Omental fat pad (tissue), 4 donors: ENCODE measurements at places on chromosomes 7 and 10.
A peak's percentile ranks its signal among the peaks of the same experiment; 100 is the strongest.

GRCh38 chr10:48572414-48572813 lies 32.5 kb downstream of the ARHGAP22 start:
- DNase-seq, result no peak

GRCh38 chr7:25788961-25789620 lies 362.9 kb upstream of the NFE2L3 start:
- DNase-seq, result no peak

GRCh38 chr10:123998197-123999141 lies 94.9 kb downstream of the CHST15 start:
- no peak for DNase-seq

- no peak for DNase-seq
These were observed 11.3 kb upstream of the GNA12 start for GRCh38 chr7:2855386-2855785.

DNA sequence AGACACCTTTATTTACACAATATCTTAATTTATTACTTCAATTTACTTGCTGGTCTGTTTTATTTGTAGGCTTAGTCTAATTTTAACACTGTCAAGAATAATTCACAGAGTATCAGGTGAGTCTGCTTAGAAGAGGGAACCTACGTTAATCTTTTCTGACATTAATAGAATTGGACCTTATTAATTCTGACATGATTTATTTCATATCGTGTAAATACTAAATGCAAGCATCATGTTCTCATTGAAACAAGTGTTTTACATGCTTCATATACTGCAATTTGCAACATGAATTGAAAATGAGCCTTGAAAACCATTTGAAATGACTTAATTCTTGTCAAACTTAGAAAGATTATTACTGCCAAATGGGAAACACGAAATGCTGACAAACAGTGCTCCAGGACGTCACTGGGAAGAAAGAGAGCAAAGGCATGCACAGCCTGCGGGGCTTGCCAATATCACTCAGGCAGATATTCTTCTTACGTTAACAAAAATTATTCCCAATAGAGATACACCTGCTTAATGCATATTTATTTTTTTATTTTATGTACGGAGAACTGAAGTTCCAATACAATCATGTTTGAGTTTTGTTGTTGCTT lies 282.0 kb upstream of the AKR1E2 start:
- no peak for DNase-seq

DNA sequence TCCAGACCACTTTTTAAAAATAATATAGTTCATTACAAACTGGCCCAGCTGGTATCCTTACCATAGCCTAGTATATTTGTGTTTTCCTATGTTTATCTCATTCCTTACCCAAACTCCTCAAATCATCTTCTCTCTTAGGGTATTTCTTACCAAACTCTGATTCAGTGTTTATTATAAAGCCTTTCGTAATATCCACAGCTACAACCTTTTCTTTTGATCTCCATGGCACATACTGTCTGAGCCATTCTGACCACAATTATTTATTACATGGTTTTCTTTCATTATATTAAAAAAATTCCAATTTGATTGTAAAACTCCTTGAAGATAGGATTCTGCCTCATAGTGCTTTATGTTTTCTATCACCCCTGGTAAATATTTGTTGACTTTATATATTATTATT lies 94.2 kb downstream of the LRMDA start:
- DNase-seq, result no peak

GRCh38 chr7:139772115-139772514 lies 5.7 kb downstream of the HIPK2 start:
- DNase-seq, result no peak

- DNase-seq, result no peak
These were observed 34.1 kb upstream of the FOXL3 start for GRCh38 chr7:255721-256361.

GRCh38 chr10:37314350-37314749 lies 189.0 kb downstream of the ANKRD30A start:
- DNase-seq, result no peak

DNA sequence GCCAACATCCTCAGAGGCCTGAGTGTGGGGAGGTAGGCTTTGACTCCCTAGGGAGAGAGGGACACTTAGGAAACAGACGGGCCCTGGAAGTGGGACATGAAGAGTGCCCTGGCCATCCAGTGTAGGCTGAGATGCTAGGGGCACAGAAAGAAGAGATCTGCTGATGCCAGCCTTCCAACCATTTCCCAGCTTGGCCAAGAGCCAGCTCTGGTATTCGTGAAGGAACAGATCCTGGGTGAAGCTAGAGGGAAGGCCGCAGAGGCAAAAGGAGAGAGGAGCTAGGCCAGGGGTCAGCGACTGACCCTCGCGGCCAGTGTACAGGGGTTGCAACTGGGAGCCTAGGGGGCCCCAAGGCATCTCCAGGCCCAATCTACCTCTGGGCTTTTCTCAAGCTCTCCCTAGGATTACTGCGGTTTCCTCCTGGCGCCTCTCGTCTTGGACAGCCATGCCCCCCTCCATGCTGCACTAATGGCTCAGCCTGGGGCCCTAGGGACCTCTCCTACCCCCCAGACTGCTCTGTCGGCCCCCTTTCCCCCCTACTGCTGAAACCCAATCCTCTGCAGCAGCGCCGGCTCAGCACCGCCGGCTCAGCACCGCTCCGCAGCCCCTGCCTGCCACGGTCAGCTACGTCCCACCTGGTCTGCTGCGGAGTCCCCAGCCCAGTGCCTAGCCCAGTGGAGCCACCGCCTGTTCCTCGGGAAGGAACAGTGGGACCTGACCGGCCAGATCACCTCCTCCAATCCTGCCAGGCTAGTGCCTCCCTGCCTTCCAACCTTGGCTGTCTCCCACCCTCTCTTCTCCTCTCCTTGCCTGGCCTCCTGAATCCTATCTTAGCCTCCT lies at the start of gene ASIC3:
TSS of gene ASIC3 (plus strand) at position 556 of the 840 bp plus-strand sequence. CDS start 355 bp downstream, outside the sequence.
- DNase-seq, result no peak

GRCh38 chr10:114304571-114305421 lies 65.7 kb downstream of the VWA2 start:
- no peak for DNase-seq

GRCh38 chr7:96080027-96080426 lies 241.9 kb downstream of the SLC25A13 start:
- DNase-seq, result no peak

DNA sequence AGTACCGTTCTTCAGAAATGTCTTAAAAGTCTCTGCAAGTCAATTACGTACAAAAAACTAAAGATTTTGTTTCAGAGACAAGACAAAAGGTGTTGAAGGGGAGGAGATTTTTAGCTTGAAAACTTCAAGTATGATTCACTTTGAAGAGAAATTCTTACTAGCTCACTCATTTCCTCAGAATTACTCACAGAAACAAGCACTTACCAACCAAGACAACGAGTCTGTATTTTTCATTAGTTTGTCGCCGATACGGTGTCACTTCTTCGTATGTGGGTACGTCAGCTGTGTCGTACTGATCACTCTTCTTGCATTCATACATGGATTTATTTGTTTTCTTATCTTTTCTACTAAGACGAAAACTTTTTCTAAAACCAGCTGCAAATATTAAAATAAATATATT lies 90.6 kb upstream of the ODAD2 start:
- no peak for DNase-seq

GRCh38 chr7:45920502-45921380 lies at the start of gene IGFBP3:
Gene IGFBP3, minus strand, starts transcription at chr7:45921272. Its CDS starts 132 bp downstream, at chr7:45921140.
- no peak for DNase-seq

DNA sequence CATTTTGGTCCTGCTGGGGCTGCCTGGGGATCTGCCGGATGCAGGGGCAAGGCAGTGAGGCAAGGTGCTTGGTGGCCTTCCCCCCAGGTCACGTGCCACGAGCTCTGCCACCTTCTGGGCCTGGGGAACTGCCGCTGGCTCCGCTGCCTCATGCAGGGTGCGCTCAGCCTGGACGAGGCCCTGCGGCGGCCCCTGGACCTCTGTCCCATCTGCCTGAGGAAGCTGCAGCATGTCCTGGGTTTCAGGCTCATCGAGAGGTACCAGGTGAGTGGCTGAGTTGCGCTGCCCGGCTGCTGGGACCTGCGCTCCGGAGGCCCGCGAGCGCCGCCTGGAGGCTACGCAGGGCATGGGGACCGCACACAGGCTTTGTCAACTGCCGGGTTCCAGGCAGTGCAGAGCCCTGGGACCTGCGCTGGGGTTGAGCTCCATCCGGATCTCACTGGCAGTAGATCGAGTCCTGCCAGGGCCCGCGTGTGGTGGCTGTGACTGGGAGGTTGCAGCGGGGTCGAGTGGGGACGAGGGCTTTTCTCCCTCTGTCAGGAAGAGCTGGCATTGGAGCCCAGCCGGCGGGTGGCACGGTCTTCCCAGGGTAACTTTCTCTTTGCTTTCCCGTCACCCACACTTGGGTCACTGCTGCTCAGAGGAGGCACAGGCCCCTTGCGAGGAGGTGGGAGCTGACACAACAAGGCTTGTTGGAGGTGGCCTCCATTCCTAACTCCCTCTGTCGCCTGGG lies 21.7 kb downstream of the AMZ1 start:
- DNase-seq, result no peak

- DNase-seq, result no peak
These were observed 196.9 kb upstream of the RHOBTB1 start for GRCh38 chr10:61140765-61141392.

DNA sequence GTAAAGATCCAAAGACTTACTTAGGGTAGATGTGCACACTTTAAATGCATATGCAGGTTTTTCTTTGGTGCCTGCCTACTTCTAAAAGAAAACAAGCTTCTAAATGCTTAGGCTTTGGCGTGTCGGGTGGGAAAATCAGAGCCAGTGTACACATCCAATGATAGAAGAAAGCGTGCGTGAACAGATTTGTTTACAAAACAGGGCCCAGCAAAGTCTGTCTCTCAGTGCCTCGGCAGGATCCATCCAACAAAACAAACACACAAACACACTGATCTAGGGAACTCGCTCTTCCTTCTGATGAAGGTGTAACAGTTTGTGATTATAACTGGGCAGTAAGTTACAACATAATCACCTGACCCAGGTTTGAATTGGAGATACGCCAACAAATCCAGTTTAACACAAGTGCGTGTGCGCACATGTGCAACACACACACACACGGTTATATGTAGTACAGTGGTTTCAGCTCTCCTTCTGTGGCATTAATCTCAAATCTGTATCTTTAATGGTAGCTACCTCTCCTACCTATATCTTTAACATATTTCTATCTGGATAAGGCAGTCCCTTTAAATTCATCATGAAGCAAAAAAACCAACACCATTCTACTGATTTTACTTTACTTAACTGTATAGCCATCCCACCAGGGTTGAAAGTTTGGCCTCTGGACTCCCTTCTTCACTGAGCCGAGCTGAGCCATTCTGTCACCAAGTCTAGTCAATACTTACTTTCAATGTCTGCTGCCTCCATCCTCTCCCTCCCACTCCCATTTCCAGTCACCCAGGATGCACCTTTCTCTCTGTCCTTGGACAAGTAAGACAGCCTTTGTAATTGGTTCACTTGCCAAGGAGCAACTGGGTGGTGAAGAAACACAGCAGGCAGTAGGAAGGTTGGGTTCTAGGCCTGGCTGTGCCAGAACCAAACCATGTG lies 184.4 kb upstream of the KLF14 start:
- no peak for DNase-seq

- no peak for DNase-seq
These were observed 256.5 kb downstream of the PHTF2 start for GRCh38 chr7:78055001-78055573.

DNA sequence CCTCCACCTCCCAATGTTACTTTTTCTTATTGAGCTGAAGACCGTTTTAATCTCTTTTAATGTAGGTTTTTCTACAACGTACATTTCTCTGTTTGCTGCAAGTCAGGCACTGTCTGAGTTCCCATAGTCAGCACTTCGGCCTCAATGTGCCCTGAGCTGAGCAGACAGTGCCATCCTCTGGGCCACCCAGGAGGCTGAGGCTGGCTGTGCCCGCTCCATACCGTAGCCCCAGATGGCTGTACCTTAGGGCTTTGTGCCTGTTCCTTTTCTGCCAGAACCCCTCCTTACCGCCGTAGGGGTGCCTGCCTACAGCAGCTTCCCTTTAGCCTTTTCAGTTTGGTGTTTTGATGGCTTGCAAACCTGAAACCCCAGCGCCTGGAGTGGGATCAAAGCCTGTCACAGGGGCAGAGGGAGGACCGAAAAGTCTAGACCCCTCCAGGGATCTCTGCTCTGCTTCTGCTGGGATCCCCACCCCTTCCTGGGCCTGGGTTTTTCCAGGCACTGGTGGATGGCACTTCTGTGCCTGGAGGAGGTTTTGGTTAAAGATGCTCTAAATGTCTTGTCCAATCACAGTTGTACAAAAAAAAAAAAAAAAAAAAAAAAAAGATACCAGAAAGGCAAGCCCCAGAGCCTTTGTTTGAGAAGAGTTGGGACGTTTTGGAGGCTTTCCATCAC lies 9.0 kb downstream of the AGAP3 start:
- DNase-seq, result no peak

DNA sequence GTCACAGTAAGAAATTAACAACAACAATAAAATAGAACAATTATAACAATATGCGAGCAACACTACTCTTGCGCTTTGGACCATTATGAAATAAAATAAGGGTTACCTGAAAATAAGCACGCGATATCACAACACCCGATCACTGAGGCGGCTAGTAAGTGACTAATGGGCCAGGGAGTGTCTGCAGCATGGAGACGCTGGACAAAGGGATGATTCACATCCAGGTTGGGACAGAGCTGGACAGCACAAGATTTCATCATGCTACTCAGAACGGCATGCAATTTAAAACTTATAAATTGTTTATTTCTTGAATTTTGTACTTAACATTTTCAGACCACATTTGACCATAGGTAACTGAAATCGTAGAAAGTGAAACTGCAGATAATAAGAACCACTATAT lies 15.6 kb downstream of the HIBADH start:
- no peak for DNase-seq

GRCh38 chr10:42896735-42897134 lies 114.1 kb downstream of the BMS1 start:
- DNase-seq, result no peak

- no peak for DNase-seq
These were observed 489.3 kb downstream of the NXPH1 start for GRCh38 chr7:8922726-8923125.

- DNase-seq, result no peak
These were observed 23.5 kb upstream of the BPGM start for GRCh38 chr7:134623193-134623592.

GRCh38 chr7:115359119-115359518 lies 437.2 kb downstream of the MDFIC start:
- DNase-seq, result no peak

GRCh38 chr10:128069351-128070051 lies 56.7 kb downstream of the MKI67 start:
- DNase-seq, result peak; percentile 30

DNA sequence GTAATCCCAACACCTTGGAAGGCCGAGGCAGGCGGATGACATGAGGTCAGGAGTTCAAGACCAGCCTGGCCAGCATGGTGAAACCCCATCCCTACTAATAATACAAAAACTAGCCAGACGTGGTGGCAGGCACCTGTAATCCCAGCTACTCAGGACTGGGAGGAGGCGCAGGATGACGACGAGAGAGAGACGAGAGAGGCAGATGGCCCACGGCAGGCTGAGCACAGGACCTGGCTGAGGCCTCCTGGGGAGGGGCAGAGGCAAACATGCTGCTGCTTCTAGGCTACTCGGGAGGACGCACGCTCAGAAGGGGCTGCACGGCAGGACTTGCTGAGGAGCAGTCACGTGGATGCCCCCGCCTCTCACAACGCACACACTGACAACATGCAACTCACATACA lies 22.4 kb downstream of the DIP2C start:
- no peak for DNase-seq

- no peak for DNase-seq
These were observed 227.1 kb downstream of the FANK1 start for GRCh38 chr10:126123466-126123865.

GRCh38 chr7:122553761-122554160 lies 145.2 kb downstream of the RNF133 start:
- DNase-seq, result no peak

GRCh38 chr10:1134156-1134555 lies 78.0 kb downstream of the WDR37 start:
- no peak for DNase-seq

- DNase-seq, result no peak
These were observed 519.1 kb upstream of the FOXK1 start for GRCh38 chr7:4162884-4163564.
